CD4-positive, alpha-beta T cell treated with Interleukin-17A for 1 hour (primary cell): ENCODE measurements at places on chromosomes 5 and 9.

DNA sequence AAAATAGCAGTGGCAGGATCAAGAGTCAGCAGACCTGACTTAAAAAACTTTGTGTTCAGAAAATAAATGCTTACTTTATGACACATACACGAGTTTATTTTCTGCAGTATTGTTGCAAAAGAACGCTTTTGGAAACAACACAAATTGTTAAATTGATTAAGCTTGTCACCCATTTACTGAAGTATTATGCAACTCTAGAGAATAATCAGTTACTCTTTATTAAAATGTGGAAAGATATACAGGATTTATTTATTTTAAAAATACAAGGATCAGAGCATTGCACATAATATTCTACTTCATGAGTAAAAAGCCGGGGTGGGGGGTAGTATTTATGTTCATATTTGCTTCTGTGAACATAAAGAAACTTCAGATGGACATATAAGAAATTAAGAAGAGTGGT lies 20.0 kb downstream of the FYB1 start:
- DNase-seq = no peak

- no peak for DNase-seq
These were observed 7.6 kb downstream of the ENC1 start for GRCh38 chr5:74632947-74633356.

DNA sequence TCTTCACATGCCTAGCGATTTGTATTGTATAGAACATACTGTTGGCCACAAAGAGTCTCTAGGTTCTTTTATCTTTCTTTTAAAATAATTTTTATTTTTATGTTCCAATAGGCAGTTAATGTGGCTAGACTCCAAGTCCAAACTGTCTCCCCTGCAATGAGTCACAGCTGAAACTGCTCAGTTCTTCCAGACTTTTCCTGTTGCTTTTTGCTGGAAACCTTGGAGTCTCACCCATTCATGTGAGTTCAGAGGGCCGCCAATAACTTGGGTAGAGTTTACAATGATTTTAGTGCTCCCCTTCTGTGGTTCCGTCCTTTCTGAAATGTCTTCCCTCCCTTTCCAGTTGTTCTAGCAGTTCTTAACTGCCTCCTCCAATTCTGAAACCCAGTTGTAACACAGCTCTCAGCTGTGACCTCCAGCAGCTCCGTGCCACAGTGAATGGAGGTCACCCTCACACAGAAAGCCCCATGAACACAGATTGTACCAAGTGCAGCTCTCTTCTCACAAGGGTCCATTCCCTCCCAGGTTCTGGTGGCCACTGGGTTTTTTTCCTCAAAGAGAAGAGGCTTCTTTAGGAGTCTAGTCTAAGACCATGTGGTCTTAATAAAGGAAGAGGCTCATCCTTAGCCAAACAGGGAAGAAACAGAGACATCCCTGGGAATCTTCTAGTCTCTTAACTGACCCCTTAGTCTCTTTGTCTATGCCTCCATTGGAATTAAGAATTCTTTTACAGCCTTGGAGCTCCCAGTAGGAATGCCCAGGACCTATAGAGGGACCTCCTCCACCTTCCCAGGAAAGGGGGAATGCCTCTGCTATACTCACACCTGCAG lies 198.5 kb downstream of the SPOCK1 start:
- DNase-seq = no peak

DNA sequence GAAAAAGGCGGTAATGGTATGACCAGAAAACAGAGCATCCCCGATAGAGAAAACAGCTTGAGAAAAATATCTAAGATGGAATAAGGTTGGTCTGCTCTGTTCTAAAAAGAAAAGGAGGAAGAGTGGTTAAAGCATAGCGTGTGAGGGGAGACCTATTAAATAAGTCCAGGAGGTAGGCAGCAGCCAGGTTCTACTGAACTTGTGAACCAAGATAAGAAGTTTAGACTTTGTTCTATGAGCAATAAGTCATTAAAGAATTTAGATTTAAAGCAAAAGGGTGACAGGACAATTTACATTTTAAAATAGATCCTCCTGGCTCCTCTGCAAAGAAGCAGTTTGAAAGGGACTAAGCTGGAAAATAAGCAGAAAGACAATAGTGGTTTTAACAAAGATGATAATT lies 81.3 kb upstream of the COX7C start:
- no peak for DNase-seq

DNA sequence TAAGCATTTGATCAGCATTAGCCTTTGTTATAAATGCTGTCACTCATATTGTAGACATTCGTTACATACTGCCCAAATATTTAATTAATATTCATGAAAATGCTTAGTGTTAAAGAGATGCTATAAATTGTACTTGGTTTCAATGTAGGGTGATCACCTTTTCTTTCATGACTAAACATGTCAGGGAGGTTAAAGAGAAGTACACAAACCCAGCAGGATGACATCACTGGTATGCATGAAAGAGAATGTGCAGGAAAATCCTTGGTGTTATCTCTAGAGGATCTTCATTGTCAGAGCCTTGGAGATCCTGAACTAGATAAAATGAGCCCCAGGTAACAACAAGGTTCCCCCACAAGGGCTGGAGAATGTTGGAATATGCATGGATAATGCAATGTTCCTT lies 33.0 kb upstream of the SV2C start:
- DNase-seq = no peak

- no peak for DNase-seq
These were observed 5.8 kb upstream of the PSMB7 start for GRCh38 chr9:124420991-124421543.

DNA sequence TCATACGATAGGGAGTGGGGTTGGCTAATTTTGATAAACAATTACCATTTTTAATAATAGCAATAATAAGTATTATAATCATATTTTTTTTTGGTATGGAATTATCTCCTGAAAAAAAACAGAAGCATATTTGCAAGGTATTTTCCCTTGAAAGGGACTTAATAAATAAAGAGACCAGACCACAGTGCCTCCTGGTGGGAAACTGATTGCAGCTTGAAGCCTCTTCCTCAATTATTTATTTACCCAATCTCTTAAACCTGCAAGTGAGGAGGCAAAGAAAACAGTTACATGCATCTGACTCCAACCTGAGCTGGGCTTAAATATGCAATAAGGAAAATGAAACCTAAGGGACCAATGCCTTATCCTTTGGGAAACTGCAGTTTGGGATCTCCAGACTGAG lies 388.1 kb upstream of the ACO1 start:
- no peak for DNase-seq

DNA sequence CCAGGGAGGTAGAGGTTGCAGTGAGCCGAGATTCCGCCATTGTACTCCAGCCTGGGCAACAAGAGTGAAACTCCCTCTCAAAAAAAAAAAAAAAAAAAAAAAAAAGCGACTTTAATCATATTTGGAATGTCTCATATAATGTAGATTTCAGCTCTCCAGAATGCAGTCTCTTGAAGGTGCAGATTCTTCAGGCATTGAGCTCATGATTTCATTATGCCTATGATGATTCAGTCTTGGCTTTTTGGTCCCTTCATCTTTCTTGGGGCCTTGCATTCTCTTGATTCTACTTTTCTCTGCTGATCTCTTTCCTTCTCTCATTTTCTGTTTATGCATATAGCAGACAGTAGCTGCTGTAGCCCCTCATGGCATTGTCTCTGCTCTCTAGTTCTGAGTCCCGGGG lies 22.9 kb downstream of the KDM4C start:
- no peak for DNase-seq

DNA sequence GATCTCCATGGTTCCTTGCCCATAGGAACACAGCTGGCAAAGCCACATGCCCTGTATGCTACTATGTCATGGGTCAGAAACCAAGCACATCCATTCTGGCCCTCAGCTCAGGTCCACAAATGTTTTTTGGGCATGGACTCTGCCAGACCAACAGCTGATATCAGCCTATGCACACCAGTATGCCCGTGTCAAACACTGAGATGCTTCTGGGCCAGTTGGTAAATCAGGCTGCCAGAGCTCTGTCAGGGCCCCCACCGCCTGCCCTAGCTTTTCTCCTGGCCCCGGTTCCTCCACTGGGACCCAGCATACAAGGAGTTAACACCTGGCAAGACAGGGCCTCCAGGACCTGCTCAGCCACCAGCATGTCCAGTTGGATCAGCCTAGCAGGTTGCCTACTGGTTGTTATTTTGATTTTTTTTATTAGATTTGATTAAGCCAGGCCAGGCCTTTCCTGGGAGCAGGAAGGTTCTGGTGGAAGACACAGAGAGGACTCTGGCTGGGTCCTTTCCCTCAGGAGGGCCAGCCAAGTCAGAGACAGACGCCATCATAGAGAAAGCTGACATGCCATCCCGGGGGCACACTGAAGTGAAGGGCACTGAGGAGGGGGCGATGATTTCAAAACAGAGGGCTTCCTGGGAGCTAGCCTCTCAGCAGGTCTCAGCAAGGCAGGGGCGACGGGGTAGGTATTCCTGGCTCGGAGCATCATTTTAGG lies 65.8 kb downstream of the TSTD2 start:
- DNase-seq = no peak

DNA sequence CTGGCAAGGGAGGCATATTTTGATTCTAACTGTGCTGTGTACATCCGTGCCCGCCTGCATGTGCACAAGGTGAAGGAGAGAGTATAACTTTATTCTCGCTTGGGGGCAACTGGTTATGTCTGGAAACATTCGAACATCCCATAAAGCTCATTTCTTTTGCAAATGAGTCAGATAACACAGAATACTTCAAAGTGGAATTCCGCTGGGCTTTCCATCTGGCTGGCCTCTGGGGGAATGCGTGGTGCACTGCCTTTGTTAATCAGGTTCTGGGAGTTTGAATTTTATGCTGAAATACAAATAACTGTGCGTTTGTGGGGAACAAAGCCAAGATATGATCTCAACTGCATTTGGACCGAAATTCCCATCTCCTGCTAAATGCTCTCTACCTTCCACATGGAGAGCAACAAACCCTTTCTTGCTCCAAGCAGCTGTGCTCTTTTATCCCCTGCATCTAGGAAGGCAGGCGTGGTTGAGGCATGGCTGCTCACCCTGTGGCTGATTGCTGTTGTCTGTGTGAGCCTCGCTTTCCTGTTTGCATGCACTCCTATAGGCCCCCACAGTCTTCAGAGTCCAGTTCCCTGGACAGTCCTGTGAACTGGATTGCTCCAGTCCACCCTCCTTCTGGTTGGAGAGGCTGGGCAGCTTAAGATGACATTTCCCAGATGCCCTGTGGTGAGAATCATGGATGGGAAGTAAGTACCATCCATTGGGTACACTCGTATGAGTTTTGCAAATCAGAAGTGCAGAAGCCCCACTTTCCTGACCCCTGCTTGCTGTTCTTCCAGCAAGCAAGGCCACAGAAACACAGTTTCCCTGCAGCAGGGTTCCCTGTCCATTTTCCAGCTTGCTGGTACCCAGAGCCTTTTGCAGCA lies 82.9 kb upstream of the ALDH1B1 start:
- no peak for DNase-seq
